ENCODE measurements at places on chromosomes 6 and 20.

DNA sequence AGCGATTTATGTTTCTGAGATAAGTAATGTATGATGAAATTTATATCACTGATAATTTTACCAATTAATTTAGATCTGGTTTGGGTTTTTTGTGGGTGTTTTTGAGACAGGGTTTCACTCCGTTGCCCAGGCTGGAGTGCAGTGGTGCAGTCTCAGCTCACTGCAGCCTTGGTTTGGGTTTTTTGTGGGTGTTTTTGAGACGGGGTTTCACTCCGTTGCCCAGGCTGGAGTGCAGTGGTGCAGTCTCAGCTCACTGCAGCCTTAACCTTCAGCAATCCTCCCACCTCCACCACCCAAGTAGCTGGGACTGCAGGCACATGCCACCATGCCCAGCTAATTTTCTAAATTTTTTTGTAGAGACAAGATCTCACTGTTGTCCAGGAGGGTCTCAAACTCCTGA lies 13.0 kb downstream of the MRS2 start:
- no peak for DNase-seq

- DNase-seq: no peak
Observed at GRCh38 chr6:142714951-142715785, 229.8 kb downstream of the HIVEP2 start.

DNA sequence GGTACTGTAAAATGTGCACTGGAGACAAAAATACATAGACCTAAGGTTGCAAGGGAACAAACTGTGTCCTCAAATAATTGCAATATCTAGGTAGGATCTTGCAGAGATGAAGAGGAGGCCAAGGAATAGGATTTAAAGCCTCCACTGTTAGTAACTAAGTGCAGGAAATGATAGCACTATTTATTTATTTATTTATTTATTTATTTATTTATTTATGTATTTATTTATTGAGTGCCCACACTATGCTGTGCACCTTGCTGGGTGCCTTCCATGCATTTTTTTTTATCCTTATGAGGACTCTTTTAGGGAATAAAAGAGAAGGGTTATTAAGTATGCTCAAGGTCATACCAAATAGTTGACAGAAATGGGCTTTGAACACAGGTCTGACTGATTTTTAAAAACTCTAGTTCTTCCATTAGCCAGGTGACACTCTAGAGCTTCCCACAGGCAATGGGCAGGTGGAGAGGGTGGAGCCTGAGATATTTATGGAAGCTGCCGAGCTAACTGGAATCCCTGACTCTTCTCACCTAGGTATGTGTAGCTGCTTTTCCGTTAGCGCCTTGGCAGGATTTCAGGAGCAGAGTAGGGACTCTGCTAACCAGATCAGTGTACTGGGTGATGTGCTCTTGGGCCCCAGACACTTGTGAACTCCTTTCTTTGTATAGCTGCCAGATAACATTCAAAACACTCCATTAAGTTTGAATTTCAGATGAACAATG lies 12.8 kb upstream of the NUP153 start:
- no peak for DNase-seq

DNA sequence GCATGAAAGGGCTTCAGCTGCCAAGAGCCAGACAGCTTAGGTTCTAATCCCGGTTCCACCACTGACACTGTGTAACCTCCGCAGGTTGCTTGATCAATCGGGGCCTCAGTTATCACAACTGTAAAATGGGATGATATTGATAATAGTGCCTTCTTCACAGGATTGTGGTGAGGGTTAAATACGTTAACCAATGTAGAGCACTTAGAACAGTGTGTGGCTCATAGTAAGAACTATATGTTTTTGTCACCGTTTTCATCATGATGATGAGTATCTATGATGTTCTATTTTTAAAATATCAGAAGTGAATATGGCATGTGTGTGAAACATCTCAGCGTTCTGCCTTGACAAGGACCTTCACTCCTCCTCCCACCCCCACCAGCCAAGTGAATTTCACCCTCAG lies 10.3 kb upstream of the MAPK13 start:
- DNase-seq: no peak

- DNase-seq: no peak
Observed at GRCh38 chr20:58498470-58499068, 16.6 kb downstream of the APCDD1L start.

- no peak for DNase-seq
Observed at GRCh38 chr20:33373735-33374605, 27.3 kb downstream of the CDK5RAP1 start.

DNA sequence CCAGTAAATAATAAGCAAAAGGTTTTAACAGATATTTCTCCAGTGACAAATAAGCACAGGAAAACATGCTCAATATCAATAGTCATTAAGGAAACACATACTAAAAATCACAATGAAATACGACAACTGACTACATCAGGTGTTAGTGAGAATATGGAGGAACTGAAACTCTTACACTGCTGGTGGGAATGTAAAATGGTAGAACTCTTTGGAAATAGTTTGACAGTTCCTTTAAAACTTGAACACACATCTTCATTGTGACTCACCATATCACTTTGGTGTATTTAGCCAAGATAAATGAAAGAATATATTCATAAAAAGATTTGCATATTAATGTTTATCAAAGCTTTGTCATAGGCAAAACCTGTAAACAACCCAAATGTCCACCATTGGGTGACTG lies 11.3 kb upstream of the MAP3K5 start:
- DNase-seq: no peak

- DNase-seq: no peak
Observed at GRCh38 chr6:150403458-150404246, 34.8 kb downstream of the IYD start.

DNA sequence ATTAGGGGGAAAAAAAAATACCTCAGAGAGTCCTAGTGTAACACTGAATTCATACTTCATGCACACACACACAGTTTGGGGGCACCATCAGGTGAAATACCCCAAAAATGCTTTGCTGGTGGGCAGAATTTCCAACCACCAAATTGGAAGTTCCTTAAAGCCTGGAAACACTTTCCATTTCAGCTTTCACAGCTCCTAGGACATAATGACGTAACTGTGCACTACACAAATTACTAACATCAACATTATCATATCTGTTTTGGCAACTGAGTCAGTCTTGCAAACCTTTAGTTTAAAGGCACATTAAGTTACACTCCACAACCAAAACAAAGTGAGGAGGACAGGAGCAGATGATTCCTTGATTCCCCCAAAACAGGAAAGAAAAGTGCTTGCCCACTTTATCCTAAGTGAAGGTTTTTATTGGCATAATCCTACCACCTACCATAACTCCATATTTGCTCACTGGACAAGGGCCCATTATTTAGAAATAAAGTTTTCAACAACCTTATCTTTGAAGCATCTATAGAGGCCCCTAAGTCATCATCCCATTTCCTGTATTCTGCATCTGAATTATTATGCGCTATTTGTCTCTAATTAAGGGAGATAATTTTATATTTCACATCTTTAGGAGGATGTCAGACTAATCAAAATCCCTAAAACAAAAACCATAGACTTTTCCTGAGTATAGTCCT lies 3.4 kb downstream of the MBOAT1 start:
- no peak for DNase-seq

DNA sequence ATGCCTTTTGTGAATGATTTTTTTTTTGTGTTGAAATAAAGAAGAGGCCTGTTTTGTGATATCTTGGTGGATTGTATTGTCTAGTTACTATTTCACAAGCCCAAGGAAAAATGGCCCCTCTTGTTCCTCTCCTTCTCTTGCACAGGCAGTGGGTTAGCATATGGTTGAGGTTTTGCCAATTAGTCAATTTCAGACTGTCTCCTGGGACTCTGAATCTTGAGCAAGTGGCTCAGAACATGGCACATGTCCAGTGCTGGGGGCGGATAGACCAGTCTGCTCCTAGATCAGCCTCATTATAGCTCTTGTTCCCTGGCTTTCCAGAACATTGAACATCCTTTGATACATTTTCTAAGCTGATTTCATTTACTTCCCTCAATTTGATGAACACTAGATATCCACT lies 589.2 kb downstream of the PHF3 start:
- no peak for DNase-seq

- no peak for DNase-seq
Observed at GRCh38 chr6:168533414-168533813, 92.4 kb downstream of the SMOC2 start.

DNA sequence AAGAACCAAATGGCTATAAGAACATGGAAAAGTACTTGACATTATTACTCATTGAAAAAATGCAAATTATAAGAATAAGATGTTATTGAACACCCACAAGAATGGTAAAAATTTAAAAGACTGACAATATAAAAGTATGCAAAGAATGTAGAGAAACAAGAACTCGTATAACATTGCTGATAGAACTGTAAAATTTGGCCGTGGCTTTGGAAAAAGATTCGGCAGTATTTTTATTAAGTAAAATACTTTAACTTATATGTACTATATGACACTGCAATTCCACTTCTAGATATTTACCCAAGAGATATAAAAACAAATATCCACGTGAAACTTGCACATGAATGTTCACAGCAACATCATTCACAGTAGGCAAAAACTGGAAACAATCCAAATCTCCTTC lies 239.2 kb downstream of the TPBG start:
- DNase-seq: no peak
